ENCODE measurements at places on chromosomes 11 and 22. TPM values are rescaled to one million over a fixed set of nuclear protein-coding genes. Genes with fewer than 3 reads are reported as not detected.

The PTPRCAP gene
- 0.56 TPM for total RNA-seq

GRCh38 chr11:72823105-72823804 lies 9.0 kb downstream of the ATG16L2 start:
- no peak for DNase-seq

DNA sequence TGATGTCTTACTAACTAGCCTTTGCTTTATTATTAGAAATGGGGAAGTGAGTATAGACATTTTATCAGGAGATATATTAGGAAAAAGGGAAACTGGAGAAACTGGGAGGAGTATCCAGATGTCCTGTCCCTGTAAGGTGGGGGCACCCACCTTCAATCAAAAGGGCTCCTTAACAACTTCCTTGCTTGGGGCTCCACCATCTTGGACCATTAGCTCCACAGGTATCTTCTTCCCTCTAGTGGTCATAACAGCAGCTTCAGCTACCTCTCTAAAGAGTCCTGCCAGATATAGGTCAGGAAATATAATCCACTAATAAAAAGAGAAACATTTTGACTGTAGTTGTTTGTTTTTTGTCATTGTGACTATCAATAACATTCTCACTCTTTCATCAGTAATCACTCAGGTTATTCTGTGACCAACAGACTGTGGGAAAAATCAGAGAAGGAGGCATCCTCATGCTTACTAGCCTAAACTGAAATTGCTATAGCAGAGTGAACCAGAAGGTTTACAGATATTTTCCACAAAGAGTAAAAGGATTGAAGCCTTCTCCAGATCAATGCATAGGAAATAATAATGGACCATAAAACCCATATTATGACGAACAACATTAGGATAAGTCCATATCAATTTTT lies 10.4 kb downstream of the OR51B4 start:
- peak; percentile 10 for DNase-seq

- DNase-seq: no peak
Measured at GRCh38 chr11:61046833-61047232, 55.5 kb upstream of the CD5 start.

- no peak for DNase-seq
Measured at GRCh38 chr11:3208272-3208671, 10.3 kb downstream of the MRGPRG start.

- peak; percentile 71 for DNase-seq
Measured at GRCh38 chr11:122863704-122864326, 18.7 kb upstream of the JHY start.

- no peak for DNase-seq
Measured at GRCh38 chr11:69788956-69789355, 13.8 kb upstream of the FGF4 start.
